T-helper 17 cell (primary cell): ENCODE measurements at places on chromosomes 3 and 15.

GRCh38 chr15:38259134-38259533 is 6.5 kb downstream of the SPRED1 start:
- H3K27me3 ChIP-seq = no peaks in the 10 kb centered on the region
- no peak overlapping the region for H3K27ac ChIP-seq
- no peaks in the 10 kb centered on the region for H3K36me3 ChIP-seq
- no peak overlapping the region for H3K4me3 ChIP-seq
- no peak for DNase-seq

- no peak overlapping the region for H3K4me3 ChIP-seq
- no peaks in the 10 kb centered on the region for H3K36me3 ChIP-seq
- H3K27me3 ChIP-seq = no peaks in the 10 kb centered on the region
- DNase-seq = no peak
These were observed 141.5 kb upstream of the TBL1XR1 start for GRCh38 chr3:177338697-177339219.

- H3K27me3 ChIP-seq = no peaks in the 10 kb centered on the region
- no peak overlapping the region for H3K27ac ChIP-seq
- no peak overlapping the region for H3K4me3 ChIP-seq
- no peaks in the 10 kb centered on the region for H3K36me3 ChIP-seq
- no peak for DNase-seq
- H3K4me1 ChIP-seq = no peaks in the 10 kb centered on the region
These were observed 76.9 kb upstream of the SLCO2A1 start for GRCh38 chr3:134106580-134106979.

DNA sequence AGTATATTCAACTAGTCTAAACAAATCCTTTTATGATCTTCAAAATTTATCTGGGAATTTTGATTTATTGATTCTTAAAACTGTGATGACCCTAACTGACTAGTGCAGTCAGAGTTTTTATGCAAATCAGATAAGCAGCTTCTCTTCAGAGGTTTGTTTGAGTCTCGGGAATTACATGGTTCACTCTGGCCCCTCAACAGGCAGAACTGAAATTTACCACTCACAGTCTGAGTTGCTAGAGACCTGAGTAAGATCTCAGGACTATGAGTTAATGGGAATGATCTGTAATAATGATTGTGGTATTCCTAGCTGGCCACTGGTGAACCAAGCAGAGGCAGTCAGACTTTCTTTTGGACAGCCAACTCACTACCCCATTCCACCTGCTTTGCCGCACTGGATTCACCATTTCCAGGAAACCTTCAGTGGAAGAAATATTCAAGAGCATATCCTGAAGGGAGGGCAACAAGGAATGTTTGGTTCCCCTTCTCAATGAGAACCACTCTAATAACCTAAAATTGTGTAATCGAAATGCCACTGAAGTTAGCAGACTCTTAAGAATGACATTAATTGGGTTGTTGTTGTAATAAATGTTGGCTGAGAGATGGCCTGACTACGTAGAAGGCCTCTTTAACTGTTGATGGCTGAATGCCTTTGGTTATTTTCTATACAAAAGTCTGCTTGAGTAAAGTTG is 11.5 kb upstream of the DNAJC13 start:
- H3K4me1 ChIP-seq = no peaks in the 10 kb centered on the region
- peaks cover 12% of the 10 kb centered on the region for H3K27me3 ChIP-seq
- no peak for DNase-seq
- no peak overlapping the region for H3K27ac ChIP-seq
- no peak overlapping the region for H3K4me3 ChIP-seq
- H3K36me3 ChIP-seq = no peaks in the 10 kb centered on the region

DNA sequence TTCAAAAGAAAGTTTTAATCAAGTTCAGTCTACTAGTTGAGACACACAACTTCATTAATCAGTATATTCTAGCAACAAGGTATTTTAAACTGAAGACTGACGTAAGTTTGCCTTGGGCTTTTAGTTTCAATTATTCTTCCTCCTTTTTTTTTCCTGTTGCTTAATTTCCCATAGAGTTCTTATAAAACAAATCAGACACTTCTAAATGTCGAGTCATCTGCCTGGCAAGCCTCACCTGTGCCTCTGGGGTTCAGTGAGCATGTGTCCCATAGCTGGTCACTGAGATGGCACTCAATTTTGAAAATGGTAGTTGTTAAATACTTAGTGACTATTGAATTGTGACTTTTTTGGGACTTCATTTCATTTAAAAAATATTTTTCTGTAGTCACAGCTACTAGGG is 27.4 kb downstream of the NKIRAS1 start:
- H3K27ac ChIP-seq = no peak overlapping the region
- peaks cover 7% of the 10 kb centered on the region for H3K4me1 ChIP-seq
- DNase-seq = no peak
- no peak overlapping the region for H3K4me3 ChIP-seq
- H3K36me3 ChIP-seq = peaks cover 2% of the 10 kb centered on the region
- H3K27me3 ChIP-seq = no peaks in the 10 kb centered on the region

DNA sequence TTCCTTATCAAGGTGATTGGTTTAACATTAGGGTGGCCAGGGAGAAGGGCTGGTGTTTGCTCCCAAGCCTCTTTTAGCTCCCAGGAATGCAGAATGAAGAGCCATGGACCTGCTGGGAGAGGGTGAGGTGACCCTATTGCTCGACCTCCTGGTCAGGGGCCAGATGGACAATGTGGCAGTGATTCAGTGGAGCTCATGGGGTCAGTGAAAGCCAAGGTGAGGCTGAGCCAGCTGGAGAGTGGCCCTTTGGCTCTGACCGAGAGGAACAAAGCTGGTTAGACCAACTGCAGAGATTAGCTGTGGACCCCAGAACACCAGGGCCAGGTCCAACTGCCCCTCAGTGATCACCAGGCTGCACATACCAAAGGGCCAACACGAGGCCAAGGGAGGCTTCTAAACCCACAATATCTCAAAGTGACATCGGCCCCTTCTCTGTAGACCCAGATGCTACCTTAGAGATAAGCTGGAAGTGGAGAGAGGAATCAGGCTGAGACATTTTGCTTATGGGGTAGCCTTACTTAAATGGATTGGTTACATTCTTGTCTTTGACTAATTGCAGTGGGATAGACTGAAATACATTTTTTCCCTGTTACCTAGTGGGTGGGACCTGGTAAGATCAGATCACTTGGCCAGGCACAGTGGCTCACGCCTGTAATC is 15.8 kb upstream of the BTBD1 start:
- no peaks in the 10 kb centered on the region for H3K4me1 ChIP-seq
- DNase-seq = no peak

DNA sequence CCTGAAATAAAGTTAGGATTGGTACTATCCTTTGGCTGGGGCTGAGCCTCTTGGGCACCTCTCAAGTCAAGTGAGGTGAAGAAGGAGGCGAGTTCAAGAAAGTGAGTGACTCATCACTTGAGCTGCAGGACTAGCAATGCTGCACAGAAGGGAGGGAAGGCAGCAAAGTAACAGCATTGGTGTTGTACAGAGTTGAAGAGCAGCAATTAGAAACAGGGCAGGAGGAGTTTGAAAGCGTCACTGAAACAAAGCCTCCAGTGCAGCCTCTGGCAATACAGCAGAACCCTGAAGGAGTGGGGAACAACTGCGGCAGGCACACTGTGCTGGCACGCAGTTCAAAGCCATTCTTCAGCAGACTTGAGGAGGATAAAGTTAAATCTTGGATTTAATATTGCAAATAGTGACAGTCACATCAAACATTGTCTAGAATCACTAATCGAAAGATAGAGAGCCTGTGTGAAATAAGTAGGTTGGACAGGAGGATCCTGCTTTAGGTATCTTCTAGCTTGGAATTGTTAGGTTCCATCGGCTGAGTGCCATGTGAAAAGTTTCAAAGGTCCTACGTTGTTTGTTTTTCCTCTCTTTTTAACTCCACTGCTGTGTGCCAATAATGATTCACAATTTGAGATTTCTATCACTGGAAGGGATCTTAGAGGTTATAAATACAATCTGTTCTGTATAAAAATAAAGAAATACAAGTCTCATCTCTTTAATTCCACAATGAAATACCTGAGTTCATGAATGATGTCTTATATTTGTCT is 479.8 kb downstream of the NAALADL2 start:
- no peaks in the 10 kb centered on the region for H3K4me1 ChIP-seq
- no peak overlapping the region for H3K4me3 ChIP-seq
- H3K27me3 ChIP-seq = no peaks in the 10 kb centered on the region
- H3K36me3 ChIP-seq = no peaks in the 10 kb centered on the region
- no peak for DNase-seq
- H3K27ac ChIP-seq = no peak overlapping the region

DNA sequence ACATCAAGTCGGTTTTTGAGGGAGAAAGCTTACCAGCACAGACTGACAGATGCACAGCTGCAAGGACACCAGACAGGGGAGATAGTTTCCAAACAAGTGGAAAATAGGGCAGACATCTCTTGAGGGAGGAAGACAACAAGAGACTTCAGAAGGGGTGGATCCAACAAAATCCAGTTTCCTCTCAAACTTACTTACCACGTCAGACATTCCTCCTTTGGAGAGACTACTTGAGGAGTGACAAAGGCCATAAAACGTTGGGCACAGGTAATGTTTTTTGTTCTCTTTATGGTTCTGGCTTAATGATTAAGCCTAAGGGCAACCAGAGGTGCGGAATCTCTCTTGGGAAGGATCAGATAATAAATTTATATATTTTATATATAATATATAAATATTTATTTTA is 76.1 kb downstream of the CD200 start:
- H3K4me1 ChIP-seq = peaks cover 10% of the 10 kb centered on the region
- no peak for DNase-seq
- H3K27ac ChIP-seq = no peak overlapping the region
- H3K36me3 ChIP-seq = peaks cover 7% of the 10 kb centered on the region
- no peak overlapping the region for H3K4me3 ChIP-seq

GRCh38 chr3:13217736-13218540 is 144.7 kb upstream of the IQSEC1 start:
- no peak overlapping the region for H3K4me3 ChIP-seq
- H3K36me3 ChIP-seq = no peaks in the 10 kb centered on the region
- peak overlapping the region; percentile 78 for H3K27ac ChIP-seq
- DNase-seq = no peak
